Stimulated activated CD4-positive, alpha-beta T cell treated with anti-CD3 and anti-CD28 coated beads, Interleukin-2, amount 100 ng/mL, for 4 hours (primary cell): ENCODE measurements at places on chromosomes 2 and 18.

GRCh38 chr2:177543007-177543760 is 150.6 kb downstream of the AGPS start:
- no peak for DNase-seq

DNA sequence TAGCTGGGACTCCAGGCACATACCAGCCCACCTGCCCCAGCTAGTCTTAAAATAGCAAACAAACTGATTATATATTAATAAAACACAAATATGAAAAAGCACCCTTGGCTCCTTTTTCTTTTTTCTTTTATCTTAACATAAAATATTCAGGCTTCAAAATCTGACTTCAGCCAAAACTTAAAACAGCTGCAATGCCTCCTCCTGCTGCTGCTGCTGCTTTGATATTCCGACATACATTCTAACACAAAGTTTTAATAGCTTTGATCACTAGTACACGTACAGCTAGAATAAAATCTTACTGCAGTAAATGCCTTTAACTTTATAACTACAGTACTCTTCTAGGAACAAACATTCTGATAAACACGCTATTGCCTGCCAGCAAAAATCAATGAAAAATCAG is 71.4 kb upstream of the RNU4ATAC start:
- DNase-seq: no peak

- DNase-seq: no peak
Observed at GRCh38 chr2:170207901-170208300, 30.0 kb downstream of the MYO3B start.

GRCh38 chr2:212970132-212970531 is 181.3 kb downstream of the IKZF2 start:
- DNase-seq: no peak

DNA sequence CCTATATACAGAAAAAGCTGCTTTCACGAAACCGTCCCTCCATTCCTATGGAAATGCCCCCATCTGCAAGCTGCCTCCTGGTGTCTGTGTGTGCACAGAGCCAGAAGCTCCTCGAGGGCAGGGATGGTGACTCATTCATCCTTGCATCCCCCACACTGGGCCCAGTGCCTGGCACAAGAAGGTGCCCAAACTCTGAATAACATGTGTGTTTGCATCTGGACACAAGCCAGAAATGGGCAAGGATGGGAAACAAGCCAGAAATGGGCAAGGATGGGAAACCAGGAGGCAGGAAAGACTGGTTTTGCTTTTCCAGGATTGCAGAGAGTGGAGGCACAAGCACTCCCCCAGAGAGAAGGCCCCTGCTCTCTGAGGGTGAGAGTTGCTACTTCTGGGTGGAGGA is 313.9 kb downstream of the CELF4 start:
- no peak for DNase-seq

DNA sequence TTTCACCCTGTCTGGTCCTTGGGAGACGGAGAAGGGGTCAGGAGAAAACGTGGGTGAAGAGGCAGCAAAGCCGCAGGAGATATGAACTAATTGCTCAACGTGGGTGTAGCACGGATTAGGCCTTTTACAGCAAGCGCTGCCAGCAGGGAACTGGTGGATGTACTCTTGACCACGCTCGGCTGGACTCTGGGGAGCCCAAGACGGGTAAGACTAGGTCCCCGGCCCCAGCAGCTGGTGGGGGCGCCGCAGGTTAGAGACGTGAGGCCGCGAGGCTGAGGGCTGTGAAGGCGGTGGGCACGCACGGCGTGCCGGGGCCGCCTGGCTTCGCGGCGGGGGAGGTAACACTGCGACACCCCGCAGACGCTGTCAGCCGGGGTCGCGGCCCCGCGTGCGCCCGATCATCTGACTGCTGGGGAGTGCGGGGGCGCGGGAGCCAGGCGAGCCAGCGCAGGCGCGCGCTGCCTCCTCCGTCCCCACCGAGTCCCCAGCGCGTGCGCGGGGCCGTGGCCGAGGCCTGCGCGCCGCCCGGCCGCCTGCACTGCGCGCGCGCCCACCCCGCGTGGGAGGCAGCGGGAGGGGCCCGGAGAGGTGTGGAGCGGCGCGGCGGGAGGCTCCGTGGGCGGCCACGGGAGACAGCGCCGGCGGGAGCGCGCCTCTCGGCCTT is at the start of gene CLIP4:
CLIP4 (plus strand) TSS at position 470 of the 664 bp plus-strand sequence. CDS start 5,974 bp downstream, outside the sequence.
- peak; percentile 85 for DNase-seq

- DNase-seq: no peak
Observed at GRCh38 chr18:58254873-58255511, 211.0 kb downstream of the NEDD4L start.
